ENCODE measurements at places on chromosomes 3 and 15.

- DNase-seq, result no peak
Observed at GRCh38 chr3:123582315-123582714, 2.5 kb downstream of the HACD2 start.

GRCh38 chr3:128973988-128974564 is 19.8 kb downstream of the CFAP92 start:
- no peak for DNase-seq

GRCh38 chr3:154023148-154023547 is 98.0 kb upstream of the ARHGEF26 start:
- no peak for DNase-seq

DNA sequence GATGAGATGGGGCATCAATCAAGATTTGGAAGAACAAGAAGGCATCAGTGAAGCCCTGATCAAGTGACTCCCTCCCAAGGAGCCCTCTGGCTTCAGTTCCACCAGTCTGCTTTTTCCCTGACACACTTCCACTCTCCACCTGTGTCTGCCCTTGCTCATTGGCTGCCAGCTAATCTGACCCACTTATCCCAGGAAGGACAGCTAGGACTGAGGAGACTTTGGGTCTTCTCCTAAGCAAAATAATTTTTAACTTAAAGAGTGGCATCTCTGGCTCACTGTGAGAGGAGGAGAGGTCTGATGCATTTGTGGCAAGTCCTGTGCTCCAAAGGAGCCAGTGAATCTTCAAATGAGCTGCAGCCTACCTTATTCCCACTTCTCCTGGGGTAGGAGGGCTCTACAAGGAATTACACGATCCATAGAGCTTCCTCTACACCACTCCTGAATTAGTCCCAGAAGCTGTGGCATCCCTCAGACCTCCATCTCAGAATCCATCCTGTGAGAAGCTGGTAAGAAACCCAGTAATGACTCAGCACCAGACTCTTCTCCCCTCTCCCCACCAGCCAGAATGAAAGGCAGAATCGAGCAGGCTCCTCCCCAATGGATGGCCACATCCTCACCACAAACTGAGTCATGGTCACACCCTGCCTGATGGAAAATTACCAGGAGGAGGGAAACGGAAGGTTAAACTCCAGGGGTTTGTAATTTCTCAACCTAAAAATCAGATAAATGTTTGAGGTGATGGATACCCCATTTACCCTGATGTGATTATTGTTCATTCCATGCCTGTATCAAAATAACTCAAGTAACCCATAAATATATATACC is 6.3 kb upstream of the PKM start:
- DNase-seq, result peak; percentile 88

DNA sequence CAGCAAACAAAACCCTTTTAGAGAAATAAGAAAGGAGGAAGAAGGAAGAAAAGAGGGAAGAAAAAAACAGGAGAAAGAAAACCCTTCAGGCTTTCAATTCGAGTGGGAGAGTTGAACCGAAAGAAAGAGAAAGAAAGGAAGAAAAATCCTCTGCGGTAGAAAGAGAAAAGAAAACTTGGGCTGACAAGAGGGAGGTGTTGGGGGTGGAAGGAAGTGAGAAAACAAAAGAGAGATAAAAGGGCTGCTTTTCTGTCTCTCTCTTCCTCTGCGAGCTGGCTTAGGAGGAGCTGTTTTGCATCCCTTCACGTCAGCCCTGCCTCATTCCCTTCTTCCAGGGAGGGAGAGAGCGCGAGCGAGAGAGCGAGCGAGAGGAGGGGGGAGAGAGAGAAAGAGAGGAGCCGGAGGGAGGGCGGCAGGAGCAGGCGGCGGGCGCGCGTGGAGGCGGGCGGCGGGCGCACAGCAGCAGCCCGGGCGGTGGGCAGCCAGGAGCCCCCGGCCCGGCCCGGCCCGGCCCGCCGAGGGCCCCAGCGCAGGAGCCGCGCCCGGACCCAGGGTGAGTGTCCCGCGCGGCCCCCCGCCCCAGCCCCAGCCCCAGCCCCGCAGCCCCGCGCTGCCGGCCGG is at the start of gene ZNF710:
Gene ZNF710, plus strand, starts transcription at position 263 of the 621 bp plus-strand sequence. CDS start 65,814 bp downstream, outside the sequence.
- DNase-seq, result no peak

DNA sequence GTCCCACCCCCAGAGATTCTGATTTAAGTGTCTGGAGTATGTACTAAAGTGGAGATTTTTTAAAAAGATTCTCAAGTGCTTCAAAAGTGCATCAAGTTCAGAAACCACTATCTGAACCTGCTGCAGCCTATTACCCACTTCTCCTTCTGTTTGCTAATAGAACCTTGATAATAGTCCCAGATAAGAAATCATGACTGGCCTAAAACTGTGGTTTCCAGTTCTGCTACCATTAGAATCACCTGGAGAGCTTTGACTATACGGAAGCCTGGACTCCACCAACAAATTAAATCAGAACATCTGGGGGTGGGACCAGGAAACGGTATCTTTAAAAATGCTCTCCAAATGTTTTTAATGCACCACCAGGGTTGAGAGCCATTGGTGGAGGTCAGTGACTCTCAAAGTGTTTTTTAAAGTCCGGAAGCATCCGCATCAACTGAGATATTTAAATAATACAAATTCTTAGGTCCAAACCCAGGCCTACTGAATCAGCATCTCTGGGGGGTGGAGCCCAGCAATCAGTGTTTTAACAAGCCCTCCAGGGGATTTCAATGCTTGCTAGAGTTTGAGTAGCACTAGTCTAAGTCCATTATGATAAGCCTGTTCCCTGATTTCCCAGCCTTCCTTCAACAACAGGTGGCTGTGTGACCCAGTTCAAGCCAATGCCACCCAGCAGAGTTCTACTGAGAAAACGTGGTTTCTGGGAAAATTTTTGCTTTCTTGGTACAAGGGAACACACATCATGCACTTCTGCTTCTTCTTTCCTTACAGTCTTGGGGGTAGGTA is 45.4 kb upstream of the TIPARP start:
- no peak for DNase-seq

Measured in HS-5 (cell line).